Cerebellar nuclear complex (tissue), 1 donor: ENCODE measurements at places on chromosomes 16 and 17.

- DNase-seq, result no peak
Observed at GRCh38 chr17:71071041-71071440, 901.7 kb downstream of the KCNJ2 start.

DNA sequence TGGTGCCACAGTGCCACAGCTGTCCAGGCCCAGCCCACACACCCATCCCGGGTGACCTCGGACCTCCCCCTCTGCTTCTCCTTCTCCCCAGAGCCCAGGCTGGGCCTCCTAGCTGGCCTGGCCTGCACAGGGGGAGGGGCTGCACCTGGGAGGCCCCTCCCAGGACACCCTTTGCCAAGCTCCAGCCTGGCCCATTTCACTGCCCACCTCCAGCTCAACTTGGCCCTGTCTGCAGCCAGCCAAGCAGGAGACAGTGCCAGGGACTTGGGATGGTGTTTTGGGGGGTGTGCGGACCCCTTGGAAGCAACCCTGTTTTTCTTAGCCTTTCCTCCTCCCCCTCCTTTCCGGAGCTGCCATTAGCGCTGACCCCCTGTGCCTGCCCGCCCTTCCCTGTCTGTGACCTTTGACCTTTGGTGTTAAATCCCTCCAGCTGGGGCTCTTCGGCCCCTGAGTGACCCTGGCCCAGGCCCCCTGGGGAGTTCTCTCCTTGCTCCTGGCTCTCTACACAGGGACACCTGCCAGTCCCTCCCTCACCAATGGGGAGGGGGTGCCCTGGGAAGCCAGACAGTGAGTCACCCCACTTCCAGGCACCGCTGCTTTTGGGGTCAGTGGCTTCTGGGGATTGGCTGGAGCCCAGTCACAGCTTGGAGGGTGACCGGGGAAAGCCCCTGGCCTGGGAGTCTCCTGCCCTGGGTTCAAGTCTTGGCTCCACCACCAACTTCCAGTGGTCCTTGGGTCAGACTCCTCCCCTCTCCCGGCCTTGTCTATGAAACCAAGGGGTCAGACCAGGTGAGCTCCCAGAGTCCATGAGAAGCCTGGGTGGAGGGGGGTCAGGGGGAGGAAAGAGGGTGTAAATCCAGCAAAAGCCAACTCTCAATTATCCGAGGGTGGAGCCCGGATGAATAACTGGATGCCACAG lies 1.9 kb downstream of the GLIS2 start:
- DNase-seq, result no peak

DNA sequence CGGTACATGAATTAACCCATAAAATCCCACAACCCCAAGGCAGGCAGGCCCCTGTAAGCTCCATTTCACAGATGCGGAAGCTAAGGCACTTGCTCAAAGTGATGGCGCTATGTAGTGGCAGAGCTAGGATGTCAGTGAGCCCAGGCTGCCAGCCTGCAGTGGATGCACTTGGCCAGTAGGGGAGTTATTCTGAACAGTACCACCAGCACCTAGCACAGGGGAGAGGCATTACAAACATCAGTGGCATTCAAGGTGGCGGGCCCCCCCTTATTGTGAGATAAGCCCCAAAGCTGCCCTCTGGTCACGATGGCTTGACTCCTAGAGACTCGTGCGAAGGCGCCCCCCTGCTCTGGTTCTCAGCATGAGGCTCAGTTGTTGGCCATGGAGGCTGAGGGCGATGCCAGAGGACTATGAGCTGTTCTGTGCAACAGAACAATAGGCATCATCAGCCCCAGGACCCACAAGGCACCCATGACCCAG lies 33.8 kb downstream of the GTF3C1 start:
- DNase-seq, result no peak

GRCh38 chr16:26442321-26442720 lies 624.4 kb upstream of the C16orf82 start:
- no peak for DNase-seq

DNA sequence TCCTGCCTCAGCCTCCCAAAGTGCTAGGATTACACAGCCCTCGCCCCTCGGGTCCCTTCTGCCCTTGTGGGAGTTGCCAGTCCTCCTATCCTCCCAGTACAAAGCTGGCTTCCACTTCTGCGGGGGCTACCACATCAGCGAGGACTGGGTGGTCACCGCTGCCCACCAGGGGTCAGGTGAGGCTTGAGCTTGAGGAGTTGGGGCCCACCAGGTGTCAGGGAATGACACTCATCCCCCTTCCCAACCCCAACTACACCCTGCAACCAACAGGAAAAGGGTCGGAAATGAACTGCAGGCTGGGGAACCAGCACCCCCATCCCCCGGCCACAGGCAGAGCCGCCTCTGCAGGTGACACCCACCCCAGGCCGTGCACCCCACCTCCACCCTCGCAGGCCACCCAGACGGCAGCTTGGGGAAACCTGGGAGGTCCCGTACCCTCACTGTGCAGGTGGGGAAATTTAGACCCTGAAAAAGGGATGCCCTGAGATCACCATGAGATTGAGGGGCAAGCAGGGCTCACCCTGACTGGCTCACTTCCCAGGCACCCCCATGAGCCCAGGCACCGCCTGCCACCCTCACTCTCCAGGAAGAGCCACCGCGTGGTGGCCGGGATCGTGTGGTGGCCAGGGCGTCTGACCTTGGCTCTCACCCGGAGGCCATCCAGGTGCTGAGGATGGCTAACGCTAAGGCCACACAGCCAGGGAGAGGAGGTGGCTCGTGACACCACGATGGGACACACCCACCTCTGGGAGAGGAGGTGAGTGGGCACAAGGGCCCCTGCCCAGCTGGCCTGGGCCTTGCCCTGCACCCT lies 8.0 kb downstream of the CTRB1 start:
- DNase-seq, result no peak

DNA sequence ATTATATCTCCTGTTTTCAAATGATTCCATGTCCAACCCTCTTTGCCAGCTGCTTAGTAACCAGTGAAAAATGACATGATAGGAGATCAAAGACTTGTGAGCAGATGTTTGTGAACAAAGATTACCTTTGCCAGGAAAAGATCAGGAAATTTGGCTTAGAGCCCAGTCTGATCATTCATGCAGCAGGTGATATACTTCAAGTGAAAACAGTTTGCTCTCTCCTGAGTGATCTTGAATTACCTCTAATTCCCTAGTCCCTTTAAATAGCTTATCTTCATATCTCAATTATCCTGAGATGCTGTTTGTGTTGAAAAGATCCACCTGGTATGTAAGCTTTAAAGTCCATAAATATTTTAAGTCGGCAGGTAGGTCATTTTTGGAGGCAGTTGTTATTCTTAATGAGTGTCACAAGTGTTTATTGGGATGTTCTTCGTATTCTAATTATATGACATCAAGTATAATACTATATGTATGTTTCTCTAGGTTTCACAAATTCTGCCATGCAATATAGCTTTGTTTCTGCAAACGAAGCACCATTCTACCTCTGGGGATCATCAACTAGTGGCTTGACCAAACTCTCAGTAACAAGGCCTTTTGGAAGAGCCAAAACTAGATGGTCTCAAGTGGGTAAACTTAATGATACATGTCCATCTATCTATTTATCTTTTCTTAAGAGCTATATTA lies 13.2 kb upstream of the VPS35L start:
- no peak for DNase-seq

- no peak for DNase-seq
Observed at GRCh38 chr16:50535506-50536257, 12.5 kb upstream of the NKD1 start.

GRCh38 chr17:2693561-2694380 lies 17.8 kb downstream of the CLUH start:
- DNase-seq, result no peak

DNA sequence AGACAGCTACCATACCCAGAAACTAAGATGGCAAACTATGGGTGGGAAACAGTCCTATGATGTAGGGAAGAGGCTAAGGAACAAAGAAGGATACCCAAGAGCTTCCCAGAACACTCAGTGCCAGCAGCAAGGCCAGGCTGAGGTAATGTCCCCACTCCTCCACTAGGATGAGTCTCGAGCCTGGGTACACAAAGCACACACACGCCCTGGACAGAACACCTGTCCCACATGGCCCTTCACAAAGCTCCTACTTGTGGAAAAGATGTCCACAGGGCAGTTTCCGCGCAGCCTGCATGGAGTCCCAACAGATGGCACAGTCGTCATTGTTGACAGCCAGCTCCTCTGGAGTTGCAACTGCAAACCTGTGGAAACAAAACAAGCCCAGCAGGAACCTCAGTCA lies 23.9 kb downstream of the AMFR start:
- DNase-seq, result no peak

DNA sequence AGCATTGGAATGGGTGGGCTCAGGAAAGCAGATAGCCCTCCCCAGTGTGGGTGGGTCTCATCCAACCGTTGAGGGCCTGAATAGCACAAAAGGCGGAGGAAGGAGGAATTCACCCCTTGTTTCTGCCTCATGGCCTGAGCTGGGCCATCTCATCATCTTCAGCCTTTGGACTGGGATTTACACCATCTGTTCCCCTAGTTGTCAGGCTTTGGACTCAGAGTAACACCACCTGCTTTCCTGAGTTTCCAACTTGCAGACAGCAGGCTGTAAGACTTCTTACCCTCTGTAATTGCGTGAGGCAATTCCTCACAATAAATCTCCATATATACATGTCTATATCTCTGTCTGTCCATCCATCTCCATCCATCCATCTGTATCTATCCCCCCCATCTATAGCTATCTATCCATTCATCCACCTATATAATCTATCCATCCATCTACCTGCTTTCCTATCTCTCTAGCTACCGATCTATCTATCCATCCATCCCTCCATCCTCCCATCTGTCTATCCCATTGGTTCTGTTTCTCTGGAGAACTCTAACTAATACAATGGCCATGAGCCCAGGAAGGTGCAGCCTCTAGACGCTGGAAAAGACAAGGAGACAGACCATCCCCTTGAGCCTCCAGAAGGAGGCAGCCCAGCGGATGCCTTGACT lies 21.3 kb downstream of the DNAH17 start:
- DNase-seq, result no peak

DNA sequence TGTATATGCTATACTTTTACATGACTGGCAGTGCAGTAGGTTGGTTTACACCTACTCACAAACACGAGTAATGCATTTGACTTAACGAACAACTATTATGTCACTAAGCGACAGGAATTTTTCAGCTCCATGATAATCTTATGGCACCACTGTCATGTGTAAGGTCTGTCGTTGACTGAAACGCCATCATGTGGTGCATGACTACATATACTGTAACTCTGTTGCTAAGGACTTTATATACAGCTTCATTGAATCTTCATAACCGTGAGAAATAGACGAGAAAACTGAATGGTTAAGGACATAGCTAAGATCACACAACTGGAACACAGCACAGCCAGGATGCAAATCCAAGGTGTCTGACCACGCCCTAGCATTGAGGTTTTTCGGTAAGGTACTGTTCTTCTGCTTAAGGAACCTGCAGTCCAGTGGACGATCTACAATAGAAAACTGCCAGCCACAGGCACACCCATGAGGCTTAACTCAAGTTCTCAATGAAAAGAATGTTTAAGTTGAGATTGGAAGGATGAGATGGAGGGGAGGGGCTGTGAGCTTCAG lies 3.3 kb downstream of the CFAP20 start:
- no peak for DNase-seq

DNA sequence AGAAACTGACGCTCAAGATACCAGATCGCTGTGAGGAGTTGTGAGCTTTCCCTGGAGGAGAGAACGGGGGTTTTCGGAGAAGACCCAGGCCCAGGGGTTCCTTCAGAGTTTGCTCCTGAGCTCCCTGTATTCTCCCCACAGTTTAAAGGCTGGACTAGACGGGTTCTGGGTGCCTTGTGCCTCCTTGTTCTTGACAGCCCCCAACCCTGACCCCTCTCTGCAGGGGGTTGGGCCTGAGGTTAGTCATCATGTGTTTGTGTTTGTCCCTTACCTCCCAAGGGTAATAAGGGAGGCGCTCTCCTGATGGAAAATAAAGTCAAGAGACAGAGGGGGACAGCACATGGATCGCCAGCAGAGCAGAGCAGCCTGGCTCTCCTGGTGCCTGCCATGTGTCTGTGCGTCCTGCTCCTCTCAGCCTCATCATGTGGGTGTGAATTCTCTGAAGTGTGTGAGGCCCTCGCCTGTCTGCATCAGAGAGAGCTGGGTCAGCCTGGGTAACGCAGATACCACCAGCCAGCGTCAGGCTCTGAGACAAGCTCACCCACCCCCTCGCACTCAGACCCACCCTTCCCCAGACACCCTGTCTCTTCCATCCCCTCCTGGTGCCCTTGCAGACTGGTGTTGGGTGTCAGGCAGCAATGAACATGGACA lies 8.7 kb downstream of the HEXIM2 start:
- DNase-seq, result no peak

GRCh38 chr17:28493460-28493859 lies 12.7 kb upstream of the FOXN1 start:
- no peak for DNase-seq

DNA sequence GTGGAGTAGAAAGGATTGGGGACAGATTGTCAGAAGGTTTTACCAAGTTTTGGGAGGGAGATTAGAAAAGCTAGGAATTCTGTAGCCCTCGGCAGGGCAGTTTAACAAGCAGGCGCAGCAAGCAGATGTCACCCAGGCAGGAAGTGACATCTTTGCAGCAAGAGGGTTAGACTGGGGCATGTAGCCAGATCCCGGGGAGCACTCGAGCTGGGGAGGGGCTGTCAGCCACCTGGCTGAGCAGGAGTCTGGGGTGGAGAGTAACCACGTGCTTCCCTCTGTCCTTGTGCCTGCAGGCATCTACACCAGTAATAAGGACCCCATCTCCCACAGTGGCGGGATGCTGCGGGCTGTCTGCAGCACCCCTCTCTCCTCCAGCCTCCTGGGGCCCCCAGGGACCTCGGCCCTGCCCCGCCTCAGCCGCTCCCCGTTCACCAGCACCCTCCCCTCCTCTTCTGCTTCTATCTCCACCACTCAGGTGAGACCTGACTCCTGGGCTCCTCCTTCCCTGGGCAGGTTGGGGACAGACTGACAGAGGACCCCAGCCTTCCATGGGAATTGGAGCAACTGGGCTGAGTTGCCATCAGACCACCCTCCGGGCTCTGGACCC lies 12.2 kb downstream of the MLLT6 start:
- DNase-seq, result no peak

DNA sequence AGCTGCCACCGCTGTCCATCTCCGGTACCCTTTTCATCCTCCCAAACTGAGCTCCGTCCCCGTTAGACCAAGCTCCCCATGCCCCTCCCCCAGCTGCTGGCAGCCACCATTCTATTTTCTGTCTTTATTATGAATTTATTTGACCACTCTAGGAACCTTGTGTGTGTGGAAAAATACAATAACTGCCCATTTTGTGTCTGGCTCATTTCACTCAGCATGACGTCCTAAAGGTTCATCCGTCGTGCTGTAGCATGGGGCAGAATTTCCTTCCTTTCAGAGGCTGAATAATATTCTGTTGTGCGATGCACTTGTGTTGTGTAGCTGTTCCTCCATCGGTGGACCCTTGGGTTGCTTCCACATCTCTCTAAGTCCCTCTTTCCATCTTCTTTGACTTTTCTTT lies 263.1 kb downstream of the SEC14L1 start:
- peak; percentile 70 for DNase-seq
